Colonic mucosa (tissue), 4 donors: ENCODE measurements at places on chromosomes 13 and 19. TPM values are rescaled to one million over a fixed set of nuclear protein-coding genes. Genes with fewer than 3 reads are reported as not detected.

The LSR gene
- total RNA-seq: 252 TPM

The SIGLEC8 gene
- total RNA-seq: 0.32 TPM

The SERP2 gene
- 2.7 TPM for total RNA-seq

The ZNF492 gene
- total RNA-seq: 0.58 TPM

The GIPC3 gene
- 0.40 TPM for total RNA-seq

The SCEL gene
- total RNA-seq: 2.2 TPM

The ZNF333 gene
- 7.3 TPM for total RNA-seq

The TBXA2R gene
- total RNA-seq: 1.5 TPM

The CYP4F2 gene
- total RNA-seq: 3.9 TPM

The SIAH3 gene
- total RNA-seq: not detected

The URAD gene
- total RNA-seq: 26.9 TPM

The TEX101 gene
- 0.17 TPM for total RNA-seq

The ANO8 gene
- 8.9 TPM for total RNA-seq

The TNNT1 gene
- total RNA-seq: 2.1 TPM

The COG3 gene
- total RNA-seq: 49.8 TPM
